ENCODE measurements at places on chromosomes 3 and 15.

GRCh38 chr3:53729618-53730017 lies 116.6 kb downstream of the CHDH start:
- no peak for DNase-seq

GRCh38 chr3:132009241-132009640 lies 25.6 kb downstream of the CPNE4 start:
- DNase-seq, result no peak

DNA sequence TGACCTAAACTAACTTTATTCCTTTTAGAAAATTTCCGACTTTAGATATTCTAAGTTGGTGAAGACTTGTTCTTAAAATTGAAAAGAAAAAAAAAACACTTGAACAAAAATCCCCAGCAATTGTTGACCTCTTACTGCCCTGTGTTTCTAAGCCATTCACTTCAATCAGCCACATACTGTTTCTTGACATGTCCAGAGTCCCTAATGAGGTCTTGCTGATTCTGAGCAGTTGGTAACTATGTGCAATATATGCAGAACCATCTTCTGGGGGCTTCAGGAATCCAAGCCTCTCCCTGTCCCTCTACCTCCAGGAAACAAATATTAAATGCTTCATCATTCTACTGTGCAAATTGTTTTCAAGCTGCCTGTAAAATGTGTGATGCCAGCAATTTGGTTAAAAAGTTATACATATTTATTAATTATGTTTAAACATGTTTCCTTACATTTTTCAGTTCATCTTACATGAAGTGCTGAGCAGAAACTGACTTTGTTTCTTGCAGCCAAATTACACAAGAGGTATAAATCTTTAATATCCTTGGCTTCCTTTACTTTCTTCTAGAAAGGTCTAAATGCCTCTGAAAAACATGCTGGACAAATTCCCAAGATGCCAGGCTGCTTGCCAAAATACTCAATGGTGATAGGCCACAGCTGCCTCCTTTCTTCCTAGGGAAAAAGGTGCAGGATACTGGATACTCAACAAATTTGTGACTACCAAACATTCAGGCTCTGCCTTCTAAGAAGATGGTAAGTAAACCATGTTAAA lies 19.8 kb upstream of the GYG1 start:
- no peak for DNase-seq

DNA sequence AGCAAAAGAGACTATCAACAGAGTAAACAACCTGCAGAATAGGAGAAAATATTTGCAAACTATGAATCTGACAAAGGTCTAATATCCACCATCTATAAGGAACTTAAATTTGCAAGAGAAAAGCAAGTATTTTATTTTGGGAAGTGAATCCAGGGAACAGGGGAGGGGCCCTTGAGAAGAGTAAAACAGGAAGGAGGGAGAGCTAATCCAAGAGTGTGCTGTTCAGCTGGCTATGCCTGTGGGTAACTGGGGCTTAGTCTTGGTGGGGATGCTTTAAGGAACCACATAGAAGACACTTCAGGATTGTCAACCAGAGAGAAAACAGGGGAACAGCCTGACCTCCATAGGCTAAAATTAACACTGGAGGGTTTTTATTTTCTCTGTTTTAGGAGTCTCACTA lies 3.9 kb upstream of the HHLA2 start:
- DNase-seq, result no peak

DNA sequence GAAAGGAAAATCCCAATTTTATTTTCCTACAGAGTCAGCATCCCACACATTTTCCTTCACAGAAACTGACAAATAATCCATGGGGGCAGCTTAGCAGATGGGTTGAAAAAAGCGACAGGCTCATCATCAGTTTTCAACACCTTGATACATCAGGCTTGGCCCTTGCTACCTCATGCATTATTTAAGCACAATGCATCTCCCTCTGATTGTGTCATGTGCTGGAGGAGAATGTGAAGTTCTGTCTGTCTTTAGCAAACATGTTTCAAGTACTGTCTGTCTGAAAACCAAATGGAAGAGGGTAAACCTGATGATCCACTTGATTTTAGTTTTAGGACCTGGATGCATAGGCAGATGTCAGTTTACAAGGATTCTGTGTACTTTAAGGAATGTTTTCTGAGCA lies 128.6 kb upstream of the ADAMTS9 start:
- no peak for DNase-seq

DNA sequence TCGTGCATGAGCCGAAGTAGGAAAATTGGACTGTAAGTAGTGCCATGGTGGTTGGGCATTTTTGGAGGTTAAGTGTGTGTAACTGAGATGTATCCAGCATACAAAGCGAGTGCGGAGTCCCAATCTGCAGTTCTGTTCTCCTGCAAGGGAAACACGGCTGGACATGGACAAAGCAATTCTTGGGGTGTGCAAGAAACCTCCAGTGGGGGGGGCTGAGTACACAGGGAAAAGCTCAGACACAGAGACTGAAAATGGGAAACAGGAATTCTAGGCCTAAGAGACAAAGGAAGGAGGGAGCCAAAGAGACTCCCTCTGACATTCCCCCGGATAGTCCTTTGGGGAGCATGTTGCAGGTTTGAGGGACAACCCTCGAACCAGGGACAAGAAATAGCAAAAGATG lies 83.2 kb upstream of the PLSCR4 start:
- DNase-seq, result no peak

DNA sequence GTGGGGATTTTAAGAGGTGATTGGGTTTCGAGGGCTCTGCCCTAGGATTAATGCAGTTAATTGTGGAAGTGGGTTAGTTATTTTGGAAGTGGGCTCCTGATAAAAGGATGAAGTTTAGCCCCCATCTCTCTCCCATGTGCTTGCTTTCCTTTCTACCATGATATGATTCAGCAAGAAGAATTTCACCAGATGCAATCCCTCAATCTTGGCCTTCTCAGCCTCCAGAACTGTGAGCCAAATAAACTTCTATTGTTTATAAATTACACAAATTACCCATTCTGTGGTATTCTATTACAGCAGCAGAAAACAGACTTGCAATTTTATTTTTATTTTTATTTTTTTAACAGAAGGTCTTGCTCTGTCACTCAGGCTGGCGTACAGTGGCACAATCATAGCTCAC lies 27.3 kb upstream of the UBE2E1 start:
- no peak for DNase-seq

GRCh38 chr3:159025733-159026132 lies 223.9 kb downstream of the MFSD1 start:
- DNase-seq, result no peak

- DNase-seq, result no peak
These were observed 104.4 kb downstream of the DAPK2 start for GRCh38 chr15:63941698-63942465.

DNA sequence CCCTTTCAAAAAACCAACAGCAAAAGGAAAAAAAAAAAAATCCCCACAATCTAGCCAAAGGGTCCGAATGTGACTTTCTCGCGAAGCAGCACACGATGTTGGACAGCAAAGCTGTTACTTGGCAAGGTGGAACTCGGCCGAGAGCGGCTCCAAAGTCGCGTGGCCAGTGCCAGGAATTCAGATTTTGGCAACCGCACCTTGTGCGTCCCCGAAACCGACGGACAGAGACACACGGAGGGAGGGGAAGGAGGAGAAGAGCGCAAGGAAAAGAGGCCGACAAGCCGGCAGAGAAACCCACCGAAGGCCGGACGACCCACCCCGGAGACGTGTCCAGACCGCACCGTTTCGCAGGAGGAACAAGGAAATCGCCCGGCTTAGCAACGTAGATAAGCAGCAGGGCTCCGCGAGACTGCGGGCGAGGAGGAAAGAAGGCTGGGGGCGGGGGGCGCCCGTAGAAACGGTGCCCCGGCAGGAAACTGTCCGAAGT lies 517.3 kb downstream of the MECOM start:
- peak; percentile 34 for DNase-seq

GRCh38 chr3:17946619-17947018 lies 204.2 kb upstream of the TBC1D5 start:
- DNase-seq, result no peak

DNA sequence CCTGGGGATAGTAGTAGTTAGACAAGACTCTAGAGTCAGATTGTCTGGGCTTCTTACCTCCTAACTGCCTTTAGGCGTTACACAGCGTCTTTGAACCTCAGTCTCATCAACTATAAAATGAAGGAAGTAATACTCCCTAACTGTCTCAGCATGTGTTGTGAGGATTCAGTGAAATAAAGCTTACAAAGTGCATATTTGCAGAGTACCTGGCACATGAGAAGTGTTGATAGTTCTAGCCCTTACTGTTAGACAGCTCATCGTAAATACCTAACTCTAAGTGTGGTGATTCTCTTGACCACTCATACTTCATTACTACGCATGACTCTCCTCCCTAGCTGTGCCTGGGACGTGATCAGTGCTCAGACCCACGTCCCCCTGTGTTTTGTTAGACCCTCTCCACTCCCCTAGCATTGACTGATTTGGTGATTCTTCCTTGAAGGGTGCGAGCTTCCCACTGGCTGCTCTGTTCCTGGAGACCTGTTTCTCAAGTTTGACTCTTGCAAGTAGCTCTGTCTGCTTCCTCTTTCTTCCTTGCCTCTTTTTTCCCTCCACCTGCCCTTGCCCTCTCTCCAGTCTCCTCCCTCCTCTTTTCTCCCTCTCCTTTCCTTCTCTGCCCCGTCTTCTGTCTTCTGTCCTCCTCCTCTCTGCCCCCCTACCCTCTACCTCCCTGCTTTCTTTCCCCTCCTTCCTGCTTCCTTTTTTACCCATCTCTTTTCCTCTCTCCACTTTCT lies 124.2 kb downstream of the SLC25A26 start:
- DNase-seq, result no peak

DNA sequence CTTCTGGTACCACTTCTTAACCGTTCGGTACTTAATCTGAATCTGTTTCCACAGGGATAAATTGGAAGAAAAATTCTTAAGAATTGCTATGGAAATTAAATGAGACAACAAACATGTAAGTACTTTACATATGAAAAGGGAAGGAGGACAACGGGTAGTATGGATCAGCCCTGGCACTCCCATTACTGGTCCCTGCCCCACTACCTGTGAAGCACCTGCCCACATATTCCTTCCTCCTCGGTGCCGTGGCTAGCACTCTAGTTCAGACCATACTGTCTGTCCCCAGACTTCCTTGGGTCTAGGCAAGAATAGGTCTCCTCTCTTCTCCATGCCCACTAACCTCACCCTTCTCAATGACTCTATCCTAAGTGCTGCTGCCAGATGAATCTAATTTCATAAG lies 46.2 kb downstream of the SHQ1 start:
- no peak for DNase-seq

- DNase-seq, result peak; percentile 91
These were observed 1.0 kb downstream of the CPNE9 start for GRCh38 chr3:9704347-9705322.

- no peak for DNase-seq
These were observed 961.0 kb upstream of the CFAP20DC start for GRCh38 chr3:60010781-60011180.

DNA sequence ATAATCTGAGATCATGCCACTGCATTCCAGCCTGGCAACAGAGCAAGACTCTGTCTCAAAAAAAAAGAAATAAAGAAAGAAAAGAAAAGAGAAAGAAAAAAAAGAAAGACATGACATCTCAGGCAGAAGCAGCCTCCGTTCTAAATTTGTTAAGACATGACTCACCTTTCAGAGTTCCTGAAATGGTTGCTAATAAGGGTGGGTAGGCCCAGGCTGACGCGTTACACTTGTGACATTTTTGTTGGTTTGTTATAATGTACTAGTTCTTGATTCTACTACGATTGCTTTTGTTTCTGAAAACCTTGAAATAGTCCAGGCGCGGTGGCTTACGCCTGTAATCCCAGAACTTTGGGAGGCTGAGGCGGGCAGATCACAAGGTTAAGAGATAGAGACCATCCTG lies 21.0 kb downstream of the SLC25A20 start:
- no peak for DNase-seq

DNA sequence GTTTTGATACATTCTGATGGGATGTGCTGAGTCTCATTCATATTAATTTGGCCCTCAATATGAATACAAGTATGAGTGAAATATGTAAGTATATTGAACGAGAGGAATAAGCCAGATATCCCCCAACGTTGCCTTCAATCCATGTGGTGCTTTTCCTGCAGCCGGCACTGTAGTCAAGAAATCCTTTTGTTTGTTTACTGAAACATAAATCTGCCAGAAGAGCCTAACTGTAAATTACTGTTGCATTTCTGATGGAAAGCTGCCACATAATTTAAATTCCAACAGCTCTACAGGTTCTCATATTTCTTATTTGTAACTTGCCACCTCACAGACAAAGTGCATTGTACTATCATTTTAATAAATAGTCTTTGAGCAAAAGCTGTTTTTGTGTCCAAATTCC lies 314.0 kb downstream of the KBTBD8 start:
- no peak for DNase-seq

- no peak for DNase-seq
These were observed 435.4 kb upstream of the GOLIM4 start for GRCh38 chr3:168531116-168531515.

- DNase-seq, result no peak
These were observed 324.2 kb upstream of the TGFBR2 start for GRCh38 chr3:30282154-30282696.

GRCh38 chr3:101381809-101382208 lies 61.4 kb upstream of the IMPG2 start:
- DNase-seq, result peak; percentile 8

DNA sequence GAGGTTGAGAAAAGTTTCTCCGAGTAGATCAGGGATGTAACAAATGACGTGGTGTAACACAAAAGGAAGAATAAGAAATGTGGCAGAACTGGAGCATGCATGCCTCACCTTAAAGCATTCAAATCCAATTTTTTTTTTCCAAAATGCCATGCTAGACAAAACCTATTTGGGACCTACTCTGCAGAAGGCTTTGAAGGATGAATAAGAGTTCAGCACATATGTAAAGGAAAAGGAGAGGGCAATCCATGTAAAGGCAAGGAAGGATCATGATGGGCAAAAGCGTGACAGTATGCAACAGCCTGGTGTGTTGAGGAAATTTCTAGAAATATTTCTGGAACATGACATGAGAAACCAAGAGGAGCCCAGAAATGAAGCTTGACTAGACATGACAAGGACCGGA lies 116.4 kb downstream of the OXNAD1 start:
- DNase-seq, result no peak

GRCh38 chr3:102360183-102360860 lies 74.5 kb upstream of the ZPLD1 start:
- DNase-seq, result no peak

All from SK-N-DZ (cell line).